Gastroesophageal sphincter (tissue), 4 donors: ENCODE measurements at places on chromosomes 4 and X.

DNA sequence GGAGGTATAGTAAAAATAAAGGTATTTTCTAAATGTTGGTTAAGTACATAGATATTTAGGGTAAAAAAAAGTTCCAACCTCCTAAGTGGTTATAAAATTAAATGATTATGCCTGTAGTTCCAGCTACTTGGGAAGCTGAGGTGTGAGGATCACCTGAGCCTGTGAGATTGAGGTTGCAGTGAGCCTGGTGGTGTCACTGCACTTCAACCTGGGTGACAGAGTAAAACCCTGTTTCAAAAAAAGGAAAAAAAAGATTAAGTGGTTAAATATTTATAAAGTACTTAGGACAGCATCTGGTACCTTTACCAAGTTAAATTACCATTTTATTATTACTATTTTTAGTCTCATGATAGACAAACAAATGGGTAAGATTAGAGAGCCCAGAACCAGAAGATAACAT lies 1801.0 kb downstream of the C4orf33 start:
- no peak for ATAC-seq

DNA sequence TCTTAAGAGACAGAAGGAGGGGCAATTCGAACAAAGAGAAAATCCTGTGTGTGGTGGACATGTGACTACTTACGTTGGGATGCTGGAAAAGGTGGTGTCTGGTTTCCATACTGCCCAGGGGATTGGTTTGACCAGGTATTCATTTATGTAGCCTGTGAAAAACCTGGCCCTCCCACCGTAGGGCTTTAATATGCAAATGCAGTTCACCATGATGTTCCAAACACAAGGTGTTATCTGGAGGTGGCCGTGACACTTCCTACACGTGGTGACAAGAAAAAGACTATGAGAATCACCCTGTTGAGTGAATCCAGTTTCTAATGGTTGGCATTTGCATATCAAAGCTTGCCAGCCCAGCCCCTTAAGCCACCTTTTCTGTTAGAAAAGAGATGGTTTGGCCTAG lies 27.9 kb downstream of the UGT2B4 start:
- ATAC-seq = no peak

DNA sequence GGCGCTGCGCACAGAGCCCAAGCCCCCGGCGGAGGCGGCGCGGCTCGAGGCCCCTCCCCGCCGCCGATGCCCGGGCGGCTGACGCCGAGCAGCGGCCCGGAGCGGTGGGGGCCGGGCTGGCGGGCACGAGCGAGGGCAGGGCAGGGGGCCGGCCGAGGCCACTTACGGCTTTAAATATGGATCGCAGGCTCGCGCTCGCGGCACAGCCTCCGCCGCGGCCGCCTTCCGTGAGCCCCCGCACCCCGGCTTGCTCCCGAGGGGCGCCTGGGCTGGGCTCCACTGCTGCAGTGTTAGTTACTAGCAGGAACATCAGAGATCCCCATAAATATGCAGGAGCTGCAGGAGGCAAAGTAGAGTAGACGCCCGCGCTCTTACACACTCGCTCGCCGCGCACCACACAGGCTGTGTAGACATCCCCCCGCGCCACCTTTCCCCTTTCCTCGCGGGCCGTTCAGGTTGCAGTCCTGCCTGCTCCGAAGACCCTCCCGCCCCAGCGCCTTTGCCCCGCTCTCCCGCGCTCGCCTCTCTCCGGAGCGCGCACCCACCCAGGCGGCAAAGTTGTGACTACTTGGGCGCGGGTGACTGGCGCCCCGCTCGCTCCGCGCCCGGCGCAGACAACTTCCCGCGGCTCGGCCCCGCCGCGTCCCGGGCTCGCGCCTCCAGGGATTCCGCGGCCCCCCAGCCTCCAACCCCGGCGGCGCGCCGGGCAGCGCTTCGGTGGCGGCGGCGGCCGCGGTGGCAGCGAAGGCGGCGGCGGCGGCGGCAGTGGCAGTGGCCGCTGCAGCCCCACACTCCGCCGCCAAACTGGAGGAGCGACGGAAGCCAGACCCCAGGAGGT lies 152.0 kb upstream of the SLC4A4 start:
- peak; percentile 93 for ATAC-seq

DNA sequence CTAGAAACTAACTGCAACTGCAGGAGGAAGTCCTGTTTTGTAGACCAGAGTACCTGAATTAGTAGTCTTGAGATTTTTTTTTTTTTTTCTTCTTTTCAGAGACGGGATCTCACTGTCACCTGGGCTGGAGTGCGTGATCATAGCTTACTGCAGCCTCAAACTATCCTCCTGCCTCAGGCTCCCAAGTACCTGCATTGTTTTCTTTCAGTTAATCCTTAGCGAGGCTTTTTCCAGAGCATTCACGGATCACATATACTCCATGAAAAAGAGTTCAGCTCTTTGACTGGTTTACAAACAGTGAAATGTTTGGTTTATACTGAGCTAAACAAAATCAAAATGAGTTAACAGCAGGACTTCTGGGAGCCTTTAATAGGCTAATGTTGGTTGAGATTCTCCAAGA lies 45.8 kb downstream of the KLHL15 start:
- ATAC-seq = no peak

GRCh38 chr4:53365121-53365485 lies 758 bp downstream of the SCFD2 start:
- ATAC-seq = no peak

DNA sequence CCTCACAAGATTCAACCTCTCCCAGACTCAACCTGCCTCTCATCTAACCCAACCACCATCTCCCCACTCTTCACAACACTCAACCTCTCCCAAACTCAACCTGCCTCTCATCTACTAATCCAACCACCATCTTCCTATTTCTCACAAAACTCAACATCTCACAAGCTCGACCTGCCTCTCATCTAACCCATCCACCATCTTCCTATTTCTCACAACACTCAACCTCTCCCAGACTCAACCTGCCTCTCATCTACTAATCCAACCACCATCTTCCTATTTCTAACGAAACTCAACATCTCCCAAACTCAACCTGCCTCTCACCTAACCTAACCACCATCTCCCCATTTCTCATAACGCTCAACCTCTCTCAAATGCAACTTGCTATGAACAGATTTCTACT lies 29.8 kb downstream of the FAT1 start:
- ATAC-seq = no peak

DNA sequence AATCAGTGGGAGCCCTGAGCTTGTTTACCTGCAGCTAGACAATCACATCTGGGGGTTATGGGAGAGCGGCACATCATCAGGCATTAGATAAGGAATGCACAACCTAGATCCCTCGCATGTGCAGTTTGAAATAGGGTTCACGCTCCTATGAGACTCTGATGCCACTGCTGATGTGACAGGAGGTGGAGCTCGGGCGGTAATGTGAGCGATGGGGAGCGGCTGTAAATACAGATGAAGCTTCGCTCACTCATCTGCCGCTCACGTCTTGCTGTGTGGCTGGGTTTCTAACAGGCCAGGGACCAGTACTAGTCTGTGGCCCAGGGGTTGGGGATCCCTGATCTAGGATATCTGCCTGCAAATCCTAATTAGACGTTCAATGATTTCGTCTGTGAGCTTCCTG lies 90.3 kb downstream of the CRMP1 start:
- ATAC-seq = no peak

DNA sequence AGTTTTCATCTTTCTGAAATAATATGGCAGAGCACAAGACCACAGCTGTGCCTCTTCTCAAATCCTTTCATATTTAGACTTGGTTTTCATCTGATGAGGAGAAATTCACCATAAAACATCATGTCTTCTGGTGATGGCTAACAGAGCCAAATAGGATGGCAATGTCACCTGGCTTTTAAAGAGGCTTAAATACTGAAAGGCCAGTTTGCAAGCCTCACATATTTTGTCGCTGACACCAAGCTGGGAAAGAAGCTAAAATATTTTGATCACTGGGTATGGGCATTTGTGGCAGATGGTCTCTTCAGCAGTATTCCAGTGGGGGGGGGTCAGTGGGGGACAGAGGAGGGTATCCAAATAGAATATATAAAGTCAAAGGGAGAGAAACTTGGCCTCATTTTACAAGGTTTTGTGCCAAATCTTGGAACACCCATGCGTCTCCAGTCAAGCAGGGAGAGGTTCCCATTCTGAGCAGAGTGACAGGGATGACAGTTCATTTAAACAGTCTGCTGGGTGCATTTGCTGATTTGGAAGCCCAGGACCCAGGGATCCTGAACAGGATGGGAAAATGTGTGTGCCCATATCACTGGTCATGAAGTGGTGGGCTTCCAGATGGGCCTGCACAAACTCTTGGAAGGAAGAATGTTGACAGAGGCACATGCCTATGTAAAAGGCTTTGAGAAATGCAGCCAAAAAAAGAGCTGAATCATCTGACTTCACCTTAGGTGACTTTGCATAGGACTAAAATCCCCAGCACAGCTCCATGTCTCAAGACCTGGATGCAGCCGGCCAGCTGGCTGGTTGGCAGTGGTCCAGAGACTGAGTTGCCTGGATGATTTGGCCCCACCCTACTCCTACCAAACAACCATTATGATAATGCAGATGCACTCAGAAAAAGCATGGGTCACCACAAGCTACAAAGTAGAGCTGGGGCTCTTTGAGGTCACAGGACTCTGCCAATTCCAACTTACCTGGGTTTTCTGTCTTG lies 484.4 kb upstream of the NR3C2 start:
- no peak for ATAC-seq

- no peak for ATAC-seq
Observed at GRCh38 chr4:47672696-47673095, 165.2 kb downstream of the CORIN start.

DNA sequence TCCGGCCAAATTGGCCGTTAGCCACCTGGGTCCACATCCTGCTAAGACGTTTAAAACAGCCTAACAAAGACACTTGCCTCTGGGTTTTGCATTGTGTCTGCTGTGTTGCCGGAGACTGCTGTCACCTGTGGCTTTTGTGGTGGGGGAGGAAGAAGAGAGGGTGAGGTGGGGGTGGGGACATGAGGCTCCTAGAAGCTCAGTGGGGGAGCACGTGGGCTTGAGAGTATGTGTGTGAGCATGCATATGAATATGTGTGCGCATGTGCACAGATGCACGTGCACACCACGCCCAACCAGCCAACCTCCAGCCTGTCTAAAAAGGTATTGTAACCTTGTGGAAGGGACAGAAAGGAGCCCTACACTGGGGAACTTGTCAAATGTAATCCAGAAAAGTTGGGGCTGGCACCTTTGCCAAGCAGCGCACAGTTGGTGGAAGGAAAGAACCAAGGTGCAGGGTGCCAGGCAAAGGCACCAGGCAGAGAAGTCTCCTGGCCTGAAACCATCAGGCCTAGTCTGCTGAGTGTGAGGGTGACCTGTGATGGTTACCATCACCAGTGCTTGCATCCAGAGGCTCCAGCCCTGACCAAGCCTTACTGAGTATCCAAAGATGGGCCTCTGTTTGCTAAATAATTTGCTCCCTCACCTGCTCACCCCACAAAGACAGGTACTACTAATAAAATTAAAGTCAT lies 10.1 kb upstream of the SASH3 start:
- ATAC-seq = no peak

DNA sequence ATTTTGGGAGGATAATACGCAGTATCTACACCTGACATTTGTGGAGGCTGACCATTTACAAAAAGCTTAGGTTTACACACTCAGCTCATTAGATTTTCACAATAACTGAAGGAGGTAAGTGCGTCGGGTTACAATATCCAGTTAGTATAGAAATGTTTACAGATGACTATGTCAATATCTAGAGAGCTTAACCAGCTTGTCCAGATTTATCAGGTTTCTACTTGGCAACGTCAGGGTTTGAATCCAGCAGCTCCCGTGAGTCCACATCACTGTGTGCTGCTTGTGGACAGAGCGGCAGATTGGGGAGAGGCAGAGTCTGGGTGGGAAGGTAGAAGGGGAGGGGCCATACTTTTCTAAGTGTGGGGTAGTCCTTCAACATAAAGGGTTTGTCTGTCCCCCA lies 28.3 kb downstream of the ARHGAP10 start:
- ATAC-seq = no peak

DNA sequence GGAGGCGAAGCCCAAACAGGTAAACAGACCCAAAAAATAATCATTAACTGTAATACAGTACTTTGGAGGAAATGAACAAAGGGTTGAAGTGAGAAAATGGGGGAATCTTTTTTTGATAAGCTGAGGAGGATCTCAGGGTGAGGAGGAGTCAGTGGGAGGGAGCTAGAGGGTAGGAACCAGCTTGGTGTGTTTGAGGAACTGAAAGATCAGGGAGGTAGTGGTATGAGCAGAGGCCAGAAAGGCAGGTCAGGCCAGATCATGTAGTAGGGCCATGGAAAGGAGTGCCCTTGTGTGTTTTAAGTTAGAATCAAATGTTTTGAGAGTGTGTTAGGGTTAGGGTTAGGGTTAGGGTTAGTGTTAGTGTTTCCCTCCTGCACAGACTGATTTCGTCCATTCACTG lies 48.8 kb downstream of the PPP2R2C start:
- ATAC-seq = no peak

DNA sequence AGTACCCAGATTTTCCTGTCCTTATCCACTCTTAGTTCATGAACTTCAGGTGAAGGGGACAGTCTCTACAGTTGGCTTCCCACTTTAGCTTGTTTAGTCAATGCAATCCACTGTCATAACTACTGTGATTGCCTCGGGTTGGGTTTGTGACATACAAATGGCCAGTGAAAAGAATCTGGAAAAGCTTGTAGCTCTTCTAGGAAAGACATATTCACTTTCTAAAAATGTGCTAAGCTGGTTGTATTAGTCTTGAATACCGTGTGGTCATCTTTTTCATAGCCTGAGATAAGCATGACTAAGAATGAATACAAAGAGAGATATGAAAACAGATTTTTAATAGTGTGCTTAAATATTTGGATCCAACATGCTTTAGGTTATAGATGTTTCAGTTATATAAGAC lies 1443.5 kb upstream of the IGFBP7 start:
- ATAC-seq = no peak

- ATAC-seq = no peak
Observed at GRCh38 chr4:156553659-156554058, 417.9 kb downstream of the PDGFC start.

DNA sequence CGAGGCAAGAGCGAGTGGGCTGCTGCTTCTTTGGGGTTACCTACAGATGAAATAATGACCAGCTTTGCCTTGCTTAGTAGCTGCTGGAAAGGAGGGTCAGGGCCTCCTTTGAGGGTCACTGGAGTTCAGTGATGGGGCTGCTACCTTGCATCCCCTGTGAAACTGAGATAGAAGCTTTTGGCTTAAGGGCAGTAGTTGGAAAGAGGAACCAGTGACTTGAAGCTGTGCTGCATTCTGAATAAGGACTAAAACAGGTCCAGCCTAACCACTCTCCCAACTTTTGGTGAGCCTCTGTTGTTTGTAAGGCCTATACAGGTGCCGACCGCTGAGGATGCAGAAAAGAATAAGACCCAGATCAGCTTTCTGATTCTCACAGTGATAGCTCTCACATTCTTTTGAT lies 41.2 kb downstream of the RASL11B start:
- ATAC-seq = no peak
